CD8-positive, alpha-beta memory T cell (primary cell): ENCODE measurements at places on chromosomes 11 and 22. TPM values are rescaled to one million over a fixed set of nuclear protein-coding genes. Genes with fewer than 3 reads are reported as not detected.

The ZNF280A gene
- not detected for total RNA-seq

The NTM gene
- total RNA-seq = not detected

DNA sequence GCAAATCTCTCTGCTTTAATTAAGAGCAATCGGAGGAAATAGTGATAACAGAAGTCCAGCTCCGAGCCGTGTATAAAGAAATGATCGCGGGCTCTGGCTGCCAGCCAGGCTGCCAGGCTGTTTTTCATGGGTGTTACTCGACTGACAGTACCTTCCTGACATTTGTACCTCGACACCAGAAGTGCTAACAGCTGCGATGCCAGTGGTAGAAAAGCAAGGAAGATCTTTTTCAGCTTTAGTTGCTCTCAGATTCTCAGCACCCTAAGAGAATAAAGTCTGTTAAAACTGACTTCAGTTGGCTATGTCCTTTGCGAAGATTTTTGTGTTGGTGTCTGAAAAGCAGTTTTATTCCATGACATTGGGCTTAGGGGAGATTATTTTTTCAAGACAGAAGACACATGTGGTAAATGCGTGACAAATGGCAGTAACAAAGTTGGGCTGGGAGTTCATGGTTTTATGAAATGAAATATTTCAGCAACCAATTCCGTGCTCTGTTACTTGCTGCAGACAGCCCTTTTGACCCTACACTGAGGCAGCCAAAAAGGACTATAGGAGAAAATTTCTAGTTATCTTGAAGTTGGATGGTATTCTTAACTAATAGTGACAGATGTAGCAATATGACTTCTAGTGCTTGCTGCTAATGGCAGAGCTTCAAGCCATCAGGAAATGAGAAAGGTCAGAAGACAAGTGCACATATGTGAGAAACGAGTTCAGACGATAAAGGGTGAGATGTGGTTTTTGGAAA, 296.2 kb downstream of the CNTN5 start:
- no peaks in the 10 kb centered on the region for H3K4me1 ChIP-seq
- H3K27ac ChIP-seq = no peak overlapping the region
- H3K36me3 ChIP-seq = no peaks in the 10 kb centered on the region
- no peak for DNase-seq

- no peaks in the 10 kb centered on the region for H3K36me3 ChIP-seq
- peak overlapping the region; percentile 98 for H3K4me3 ChIP-seq
- DNase-seq = peak; percentile 54
- no peaks in the 10 kb centered on the region for H3K27me3 ChIP-seq
Measured at GRCh38 chr22:46763051-46763705, 728 bp downstream of the TBC1D22A start.
